Daoy (cell line): ENCODE measurements at places on chromosomes 13 and 19. TPM values are rescaled to one million over a fixed set of nuclear protein-coding genes. Genes with fewer than 3 reads are reported as not detected.

Gene KIR3DL2
- not detected in 2 replicates for total RNA-seq

Gene C1QTNF9
- total RNA-seq = not detected in 2 replicates

DNA sequence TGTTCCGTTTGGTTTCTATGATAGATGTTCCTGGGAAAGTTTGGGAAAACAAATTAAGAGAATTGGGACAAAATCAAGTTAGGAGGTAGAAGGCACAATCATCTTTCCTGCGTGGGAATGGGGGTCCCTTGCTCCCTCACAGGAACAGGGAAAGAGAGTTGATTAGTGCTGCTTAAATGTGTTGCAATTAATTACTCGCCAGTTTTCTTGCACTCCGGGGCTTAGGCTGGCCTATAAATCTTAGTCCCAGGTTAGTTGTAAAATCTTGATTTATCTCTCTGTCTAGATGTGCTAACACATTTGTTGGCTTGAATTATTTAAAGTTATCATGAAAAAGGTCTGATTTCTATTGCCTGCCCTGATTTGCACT lies 10.1 kb downstream of the B3GLCT start:
- DNase-seq = no peak

- DNase-seq = no peak
These were observed 100.2 kb downstream of the TEX26 start for GRCh38 chr13:31032528-31033113.

GRCh38 chr19:45499196-45500180 lies 1.2 kb downstream of the PPM1N start:
- DNase-seq = peak; percentile 75

DNA sequence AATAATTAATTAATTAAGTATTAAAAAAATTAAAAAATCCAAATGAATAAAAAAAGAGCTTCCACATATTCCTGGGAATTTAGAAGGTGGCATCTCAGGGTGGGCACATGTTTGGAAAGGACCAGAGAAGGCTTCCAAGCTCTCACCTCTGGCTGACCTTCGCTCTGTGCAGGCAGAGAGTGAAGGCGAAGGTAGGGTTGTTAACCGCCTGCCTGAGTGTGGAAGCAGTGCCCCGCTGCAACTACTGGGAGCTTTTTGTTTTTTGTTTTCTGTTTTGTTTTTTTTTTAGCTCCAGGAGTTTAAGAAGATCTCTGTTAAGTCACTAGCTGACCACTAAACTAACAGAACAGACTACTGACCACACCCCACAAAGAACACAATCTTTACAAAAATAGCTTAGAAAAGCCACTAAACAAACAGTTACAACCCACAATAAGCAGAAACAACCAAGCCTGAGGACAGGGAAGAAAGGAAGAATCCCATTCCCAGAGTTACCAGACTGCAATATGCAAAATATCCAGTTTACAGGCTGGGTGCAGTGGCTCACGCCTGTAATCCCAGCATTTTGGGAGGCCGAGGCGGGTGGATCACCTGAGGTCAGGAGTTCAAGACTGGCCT lies 11.4 kb downstream of the ZNF541 start:
- no peak for DNase-seq

DNA sequence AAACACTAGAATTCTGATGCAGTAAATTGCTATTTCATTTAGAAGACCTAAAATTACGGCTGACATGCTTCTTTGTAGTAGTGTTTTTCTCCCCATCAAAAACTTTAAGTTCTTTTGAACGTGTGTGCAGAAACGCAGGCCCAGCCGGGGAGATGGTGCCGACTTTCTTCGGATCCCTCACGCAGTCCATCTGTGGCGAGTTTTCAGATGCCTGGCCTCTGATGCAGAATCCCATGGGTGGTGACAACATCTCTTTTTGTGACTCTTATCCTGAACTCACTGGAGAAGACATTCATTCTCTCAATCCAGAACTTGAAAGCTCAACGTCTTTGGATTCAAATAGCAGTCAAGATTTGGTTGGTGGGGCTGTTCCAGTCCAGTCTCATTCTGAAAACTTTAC lies 98.3 kb downstream of the TNFRSF19 start:
- no peak for DNase-seq
